ENCODE measurements at places on chromosomes 3 and 15. TPM values are rescaled to one million over a fixed set of nuclear protein-coding genes. Genes with fewer than 3 reads are reported as not detected.

Gene ACTC1
- total RNA-seq, result 219 TPM

Gene TMCO5A
- total RNA-seq, result not detected

Gene GPR156
- total RNA-seq, result 0.43 TPM

Gene ITIH3
- total RNA-seq, result not detected

Gene AMT
- 2.3 TPM for total RNA-seq

Gene RAP2B
- 2.9 TPM for total RNA-seq

Gene ARGFX
- total RNA-seq, result not detected

Gene CD200
- total RNA-seq, result 0.59 TPM

Gene UCN2
- total RNA-seq, result 0.32 TPM

Gene ETV5
- total RNA-seq, result 7.2 TPM

Gene CFAP100
- not detected for total RNA-seq

Gene CXCR6
- total RNA-seq, result not detected

Gene MESP2
- total RNA-seq, result not detected

Gene PP2D1
- not detected for total RNA-seq

Gene AGBL1
- total RNA-seq, result 34.8 TPM

Gene POMGNT2
- 25.5 TPM for total RNA-seq

Gene SERPINI2
- total RNA-seq, result not detected

Gene CAPN3
- 268 TPM for total RNA-seq

Gene SLC22A14
- total RNA-seq, result 0.17 TPM
